GM12864 (cell line): ENCODE measurements at places on chromosomes 6 and 20.

- DNase-seq = peak; percentile 3
Measured at GRCh38 chr6:146785001-146785585, 186.3 kb downstream of the ADGB start.

DNA sequence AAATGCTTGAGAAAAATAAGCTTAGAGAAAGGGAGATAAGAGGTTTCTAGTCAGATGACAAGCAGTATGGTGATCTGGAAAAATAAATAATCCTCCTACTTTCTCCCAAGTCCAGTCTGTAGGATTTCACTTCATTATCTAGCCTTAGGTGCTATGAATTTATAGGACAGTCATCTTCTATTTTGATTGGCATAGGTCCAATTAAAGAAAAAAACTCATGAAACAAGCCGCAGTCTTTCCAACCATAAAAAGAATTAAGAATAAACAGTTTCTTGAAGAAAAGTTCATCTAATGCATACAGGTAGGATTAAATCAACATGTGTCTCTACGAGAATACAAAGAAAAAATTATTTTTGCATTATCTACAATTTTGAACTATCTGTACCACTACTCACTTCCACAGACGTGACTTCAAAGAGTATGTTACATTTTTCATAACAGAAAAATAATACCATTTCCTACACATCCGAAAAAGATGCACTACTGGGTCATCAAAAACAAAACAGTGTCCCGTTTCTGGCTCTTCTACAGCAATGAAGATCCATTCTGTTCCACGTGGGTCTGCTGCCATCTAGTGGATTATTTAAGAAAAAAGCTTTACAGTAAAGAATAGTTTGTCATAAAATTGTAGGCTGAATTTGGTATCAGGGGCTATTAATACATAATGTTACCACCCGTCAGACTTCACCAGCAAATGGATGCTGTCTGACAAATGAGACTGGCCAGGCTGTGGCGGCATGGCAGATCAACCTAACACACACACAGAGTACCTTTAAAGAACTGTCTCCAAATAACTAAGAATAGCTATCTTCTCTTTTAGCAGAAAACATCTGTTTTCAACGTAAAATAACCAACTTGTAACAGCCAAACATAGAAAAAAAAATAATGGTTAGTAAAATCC, 28.9 kb downstream of the STX7 start:
- no peak for DNase-seq

DNA sequence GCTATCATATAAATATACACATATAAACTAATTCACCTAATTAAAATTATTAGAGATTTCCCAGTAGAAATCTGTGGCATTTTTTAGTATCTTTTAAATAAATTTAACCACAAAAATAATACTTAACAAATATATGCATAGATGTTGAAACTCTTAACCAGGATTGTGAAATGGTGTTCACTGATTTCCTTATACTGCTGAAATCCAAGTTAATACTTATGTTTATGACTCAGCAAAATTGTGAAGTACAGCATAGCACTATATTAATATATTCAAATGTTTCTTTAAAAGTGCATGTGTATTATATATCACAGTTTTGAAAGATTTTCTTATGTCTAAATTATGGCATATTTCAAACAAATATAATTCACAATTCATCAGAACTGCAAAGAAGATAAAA, 328.2 kb upstream of the MANEA start:
- DNase-seq = no peak

- DNase-seq = no peak
Measured at GRCh38 chr20:55597526-55597925, 407.8 kb downstream of the CBLN4 start.

DNA sequence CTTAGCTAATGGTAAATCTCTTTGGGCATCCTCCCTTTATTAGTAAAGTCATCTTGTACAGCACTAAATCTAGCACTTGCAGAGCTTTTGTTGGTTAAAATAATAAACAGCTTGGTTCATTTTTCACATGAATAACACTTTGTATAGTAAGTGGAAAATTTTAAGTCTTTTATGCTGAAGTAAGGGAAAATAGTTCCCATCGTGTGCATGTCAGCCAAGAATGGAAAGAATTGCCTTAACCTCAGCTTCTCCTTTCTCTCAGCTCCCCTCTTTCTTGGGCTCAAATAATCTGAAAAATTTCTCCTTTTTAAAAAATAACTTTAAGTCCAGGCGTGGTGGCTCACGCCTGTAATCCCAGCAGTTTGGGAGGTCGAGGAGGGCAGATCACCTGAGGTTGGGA, 16.6 kb downstream of the SNRPC start:
- no peak for DNase-seq

GRCh38 chr6:42745083-42745639, 742 bp downstream of the TBCC start:
- no peak for DNase-seq

- no peak for DNase-seq
Measured at GRCh38 chr6:34176261-34177031, 30.6 kb upstream of the GRM4 start.

- DNase-seq = no peak
Measured at GRCh38 chr6:131412960-131413830, 159.8 kb upstream of the ARG1 start.

GRCh38 chr6:47042275-47042791, at the start of gene ADGRF1:
Gene ADGRF1, minus strand, starts transcription at chr6:47042332. Its CDS starts 13,271 bp downstream, at chr6:47029061.
- no peak for DNase-seq

- DNase-seq = no peak
Measured at GRCh38 chr6:126199466-126199865, 140.4 kb upstream of the CENPW start.

DNA sequence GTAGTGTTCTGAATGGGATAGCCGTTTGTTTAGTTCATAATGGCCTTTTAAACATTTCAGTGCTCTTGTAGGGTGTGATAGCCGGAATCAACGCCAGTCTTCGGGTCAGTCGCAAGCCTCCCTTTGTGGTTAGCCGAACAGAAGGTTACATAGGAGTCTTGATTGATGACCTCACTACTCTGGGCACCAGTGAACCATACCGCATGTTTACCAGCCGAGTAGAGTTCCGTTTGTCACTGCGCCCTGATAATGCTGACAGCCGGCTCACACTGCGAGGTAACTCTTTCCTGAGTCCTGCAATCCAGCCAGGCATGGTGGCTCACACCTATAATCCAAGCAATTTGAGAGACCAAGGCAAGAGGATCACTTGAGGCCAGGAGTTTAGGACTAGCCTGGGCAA, 20.4 kb downstream of the MTO1 start:
- no peak for DNase-seq

- no peak for DNase-seq
Measured at GRCh38 chr6:22099923-22100322, 196.9 kb downstream of the PRL start.

DNA sequence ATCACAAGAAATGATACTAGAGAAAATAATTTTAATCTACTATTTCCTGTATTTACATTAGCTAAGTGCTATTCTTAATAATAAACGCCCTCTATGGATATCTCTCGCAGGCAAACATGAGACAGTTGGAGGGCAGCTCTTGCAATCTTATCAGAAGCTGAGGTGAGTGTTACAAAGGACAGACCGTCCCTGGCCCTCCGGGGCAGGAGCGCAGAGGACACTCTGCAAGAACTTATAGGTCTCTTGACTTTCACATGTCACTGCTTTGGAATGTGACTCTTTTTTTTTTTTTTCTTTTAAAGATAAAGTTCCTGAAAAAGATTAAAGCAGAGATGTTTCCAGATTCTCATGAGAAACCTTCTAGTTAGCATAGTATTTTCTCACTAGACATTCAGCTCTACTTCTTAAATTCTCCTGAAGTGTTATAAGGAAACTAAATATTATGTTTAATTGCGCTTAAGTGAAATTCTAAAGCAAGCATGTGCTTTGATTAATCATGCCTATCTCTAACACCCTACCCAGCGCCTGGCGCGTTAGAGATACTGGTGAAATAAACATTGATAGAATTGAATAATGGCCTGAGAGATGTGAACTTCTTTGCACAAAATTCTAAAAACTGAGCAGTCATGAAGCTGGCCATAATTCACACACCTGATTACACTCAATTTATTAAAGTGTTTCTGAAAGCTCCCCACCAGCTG, 57.4 kb downstream of the SYTL3 start:
- no peak for DNase-seq

GRCh38 chr6:36755435-36756348, 58.1 kb downstream of the RAB44 start:
- DNase-seq = peak; percentile 82

- no peak for DNase-seq
Measured at GRCh38 chr20:58296051-58296837, 13.3 kb upstream of the RAB22A start.

DNA sequence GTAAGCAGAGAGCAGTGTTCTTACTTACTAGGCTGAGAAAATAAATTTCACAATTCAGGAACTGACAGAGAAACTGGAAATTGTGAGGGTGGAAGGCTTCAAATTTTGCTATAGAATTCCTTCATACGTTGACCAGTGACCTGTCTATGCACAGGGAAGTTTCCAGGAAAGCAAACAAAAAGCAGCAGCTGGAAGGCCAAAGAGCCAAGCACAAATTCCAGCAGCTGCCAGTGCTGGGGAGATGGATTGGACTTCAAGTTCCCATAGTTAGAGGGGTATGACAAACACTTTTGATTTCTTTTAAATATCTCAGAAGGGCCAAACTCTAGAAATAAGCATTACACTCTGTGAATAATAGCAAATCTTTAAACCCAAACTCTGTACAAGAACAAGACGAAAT, 299.1 kb upstream of the KCNQ5 start:
- DNase-seq = no peak

DNA sequence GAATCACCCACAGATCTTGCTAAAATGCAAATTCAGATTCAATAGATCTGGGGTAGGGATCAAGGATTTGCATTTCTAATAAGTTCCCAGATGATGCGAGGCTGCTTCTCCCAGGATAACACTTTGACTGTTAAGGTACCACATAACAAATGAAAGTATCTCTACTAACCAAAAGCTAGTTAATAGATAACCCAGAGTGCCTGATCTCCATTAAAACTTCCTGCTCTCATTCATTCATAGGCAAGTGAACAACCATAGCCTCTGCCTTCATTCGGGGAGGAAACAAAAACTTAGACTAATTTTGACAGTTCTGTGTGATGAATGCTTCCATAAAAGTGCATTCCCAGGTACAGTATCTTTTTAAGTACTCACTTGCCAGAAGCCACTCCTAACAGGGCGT, 265.6 kb upstream of the BTBD3 start:
- no peak for DNase-seq

DNA sequence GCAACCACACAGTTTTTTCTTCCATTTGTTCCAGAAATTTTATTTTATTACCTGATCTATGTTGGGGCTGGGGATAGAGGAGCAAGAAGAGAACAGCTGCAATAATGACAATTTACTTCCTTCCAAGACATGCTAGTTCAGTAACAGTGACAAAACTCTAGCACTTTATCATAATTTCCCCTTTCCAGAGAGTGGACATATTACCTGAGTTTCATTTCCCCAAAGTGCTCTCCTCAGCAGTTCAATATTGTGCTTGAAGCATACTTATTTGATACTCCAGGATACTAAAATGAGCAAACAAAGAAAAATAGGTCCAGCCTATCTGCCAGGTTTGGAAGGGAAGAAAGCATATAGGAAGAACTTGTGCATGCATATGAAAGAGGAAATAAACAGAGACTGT, 157.7 kb downstream of the ID4 start:
- DNase-seq = no peak
